ENCODE measurements at places on chromosomes 5 and 9.

DNA sequence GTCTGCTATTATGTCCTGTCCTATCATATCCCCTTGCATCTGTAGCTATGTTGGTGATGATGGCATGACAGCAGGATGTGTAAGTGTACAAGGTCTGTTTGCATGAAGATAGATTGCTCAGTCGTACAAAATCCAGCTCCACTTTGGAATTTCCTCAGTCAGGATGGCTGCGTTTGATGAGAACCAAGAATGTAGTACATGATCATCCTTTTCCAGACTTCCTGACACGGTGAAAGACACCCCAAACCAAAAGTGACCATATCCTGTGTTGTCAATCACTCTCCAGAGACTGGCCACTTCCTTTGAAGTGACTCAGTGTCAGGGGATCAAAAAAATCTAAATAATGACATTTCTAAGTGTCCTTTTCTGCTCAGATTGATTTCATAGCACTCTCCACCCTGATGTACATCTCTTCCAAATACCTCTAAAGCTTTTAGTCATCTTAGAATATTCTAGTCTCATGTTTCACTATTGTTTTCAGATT, 213.4 kb downstream of the PLK2 start:
- no peak for DNase-seq

DNA sequence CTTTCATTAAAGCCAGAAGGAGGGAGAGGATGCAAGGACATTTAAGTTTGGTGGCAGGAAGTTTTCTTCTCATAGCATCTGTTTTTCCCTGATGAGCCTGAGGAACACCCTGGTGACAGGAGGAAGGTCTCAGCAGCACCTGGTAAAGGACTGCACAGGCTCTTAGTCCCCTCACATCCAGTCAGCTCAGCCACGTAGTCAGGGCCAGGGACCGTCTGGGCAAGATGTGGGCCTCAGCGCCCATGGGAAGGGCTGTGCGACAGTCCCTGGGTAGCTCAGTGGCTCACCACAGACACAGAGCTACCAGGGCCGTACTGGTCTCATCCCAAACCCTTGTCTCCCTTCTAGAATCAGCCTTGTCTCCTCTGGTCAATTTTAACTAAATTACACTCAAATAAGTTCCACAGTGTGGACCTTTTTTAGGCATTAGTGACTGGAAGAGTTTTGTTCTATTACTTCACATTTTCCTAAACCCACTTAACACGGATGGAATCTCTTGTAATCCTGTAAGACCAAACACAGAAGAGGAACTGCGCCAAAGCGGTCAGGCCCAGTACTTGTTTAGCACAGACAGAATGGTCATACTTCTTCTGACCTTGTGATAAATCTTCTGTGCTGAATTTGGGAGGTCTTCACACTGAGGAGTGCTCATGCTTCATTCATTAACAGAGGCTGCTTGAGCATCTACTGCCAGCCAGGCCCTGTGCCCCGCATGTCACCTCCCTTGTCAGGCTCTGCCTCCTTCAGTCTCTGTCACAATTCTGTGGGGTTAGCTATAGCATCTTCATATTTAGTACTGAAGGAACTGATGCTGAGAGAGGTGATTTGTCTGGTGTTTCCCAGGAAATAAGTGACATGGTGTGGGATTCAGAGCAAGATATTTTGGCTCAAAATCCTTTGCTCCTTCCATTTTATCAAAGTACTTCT, 91.4 kb downstream of the ANGPTL2 start:
- no peak for DNase-seq

DNA sequence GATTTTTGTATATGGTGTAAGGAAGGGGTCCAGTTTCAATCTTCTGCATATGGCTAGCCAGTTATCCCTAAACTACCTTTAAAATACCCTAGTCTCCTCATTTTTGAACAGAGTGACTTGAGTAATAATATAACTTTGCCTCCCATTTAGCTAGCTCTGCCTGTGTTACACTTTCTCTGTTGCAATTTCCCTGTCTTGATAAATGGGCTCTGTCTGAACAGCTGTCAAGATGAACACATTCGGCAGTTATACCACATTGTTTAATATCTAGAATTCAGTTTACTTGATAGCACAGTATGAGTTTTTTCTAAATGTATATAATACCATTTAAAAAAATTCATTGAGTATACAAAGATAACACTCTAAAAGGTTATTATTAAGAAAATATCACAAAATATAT, 562.9 kb upstream of the FTMT start:
- DNase-seq = no peak

- DNase-seq = no peak
Measured at GRCh38 chr5:143445776-143446175, 42.3 kb upstream of the NR3C1 start.

DNA sequence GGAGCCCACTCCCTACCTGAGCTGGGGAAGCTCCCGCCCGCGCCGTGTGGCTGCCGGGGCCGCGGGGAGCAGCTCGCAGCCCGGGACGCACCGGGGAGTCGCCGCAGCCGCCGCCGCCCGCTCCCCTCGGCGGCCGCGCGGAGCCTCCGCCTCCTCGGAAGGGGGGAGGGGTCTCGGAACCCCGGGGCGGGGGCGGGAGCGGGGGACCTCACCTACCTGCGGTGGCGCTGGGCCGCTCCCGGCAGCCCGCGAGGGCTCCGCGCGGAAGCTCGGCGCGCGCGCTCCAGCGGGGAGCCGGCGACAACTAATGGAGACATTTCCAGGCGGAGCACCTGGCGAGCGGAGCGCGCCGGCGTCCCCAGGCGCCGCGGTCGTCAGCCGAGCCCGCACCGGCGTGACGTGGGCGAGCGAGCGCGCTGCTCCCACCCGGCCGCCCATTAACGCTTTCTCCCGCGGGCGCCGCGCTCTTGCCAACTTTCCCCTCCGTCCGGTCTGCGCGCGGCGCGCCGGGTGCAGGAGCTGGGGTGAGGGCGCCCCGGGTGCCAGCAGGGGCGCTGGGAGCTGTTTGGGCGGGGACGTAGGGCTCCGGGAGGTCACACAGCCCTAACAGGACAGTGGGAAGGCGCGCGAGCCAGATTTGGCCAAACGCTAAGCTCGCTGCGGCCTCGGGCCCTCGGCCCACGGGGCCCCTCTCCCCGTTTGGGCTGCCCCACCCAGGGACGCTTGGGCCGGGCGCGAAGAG, 4.3 kb upstream of the IRX4 start:
- no peak for DNase-seq

DNA sequence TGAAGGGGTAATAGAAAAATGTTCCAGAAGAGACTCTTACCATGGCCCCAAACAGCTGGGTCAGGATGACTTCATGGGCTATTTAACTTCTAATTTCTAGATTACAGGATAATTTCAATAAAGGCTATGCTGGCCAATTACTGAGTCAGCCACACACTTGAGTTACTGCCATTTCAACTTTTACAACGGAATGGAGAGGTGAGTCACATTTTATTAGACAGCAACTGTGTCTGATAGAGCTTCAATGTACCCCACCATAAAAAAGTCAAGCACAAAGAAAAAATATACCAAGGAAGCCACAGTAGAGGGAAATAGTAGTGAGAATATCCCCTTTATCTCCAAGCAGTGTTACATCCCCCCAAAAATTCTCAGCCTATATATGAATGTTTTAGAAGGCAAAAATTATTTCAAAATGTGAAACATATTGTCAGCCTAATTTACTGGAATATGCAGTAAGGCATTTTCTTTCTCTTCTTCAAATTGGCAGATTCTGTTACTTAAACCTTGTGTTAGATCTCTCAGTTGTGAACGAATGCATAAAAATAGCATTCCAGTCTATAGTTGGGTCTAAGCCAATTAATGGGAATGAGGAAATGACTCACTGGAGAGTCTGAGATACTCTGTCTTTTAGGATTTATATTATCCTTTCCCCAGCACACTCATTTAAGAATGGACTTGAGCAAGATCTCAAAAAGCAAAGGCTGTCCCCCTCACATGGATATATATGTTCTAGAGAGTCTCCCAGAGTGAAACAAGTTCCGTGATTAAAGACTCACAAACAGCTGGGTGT, 47.1 kb upstream of the RAI14 start:
- DNase-seq = no peak

GRCh38 chr5:167488371-167488770, 803.1 kb upstream of the WWC1 start:
- no peak for DNase-seq

DNA sequence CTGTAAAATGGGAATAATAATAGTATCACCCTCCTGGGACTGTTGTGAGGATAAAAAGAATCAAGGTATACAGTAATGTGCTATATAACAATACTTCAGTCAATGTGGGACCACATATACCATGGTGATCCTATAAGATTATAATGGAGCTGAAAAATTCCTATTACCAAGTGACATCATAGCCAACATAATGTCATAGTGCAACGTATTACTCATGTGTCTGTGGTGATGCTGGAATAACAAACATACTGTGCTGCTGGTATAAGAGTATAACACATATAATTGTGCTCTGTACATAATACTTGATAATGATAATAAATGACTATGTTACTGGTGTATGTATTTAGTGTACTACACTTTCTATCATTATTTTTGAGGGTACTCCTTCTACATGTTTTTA, 38.1 kb downstream of the LIFR start:
- no peak for DNase-seq

- no peak for DNase-seq
Measured at GRCh38 chr5:119239119-119239417, 116.8 kb upstream of the TNFAIP8 start.

- DNase-seq = no peak
Measured at GRCh38 chr9:132489536-132489935, 79.5 kb downstream of the CFAP77 start.

- DNase-seq = no peak
Measured at GRCh38 chr5:67617051-67617450, 420.5 kb upstream of the CD180 start.

GRCh38 chr9:5629312-5630080, 589 bp downstream of the RIC1 start:
- peak; percentile 32 for DNase-seq

GRCh38 chr9:73357607-73358006, 205.9 kb downstream of the ANXA1 start:
- no peak for DNase-seq

DNA sequence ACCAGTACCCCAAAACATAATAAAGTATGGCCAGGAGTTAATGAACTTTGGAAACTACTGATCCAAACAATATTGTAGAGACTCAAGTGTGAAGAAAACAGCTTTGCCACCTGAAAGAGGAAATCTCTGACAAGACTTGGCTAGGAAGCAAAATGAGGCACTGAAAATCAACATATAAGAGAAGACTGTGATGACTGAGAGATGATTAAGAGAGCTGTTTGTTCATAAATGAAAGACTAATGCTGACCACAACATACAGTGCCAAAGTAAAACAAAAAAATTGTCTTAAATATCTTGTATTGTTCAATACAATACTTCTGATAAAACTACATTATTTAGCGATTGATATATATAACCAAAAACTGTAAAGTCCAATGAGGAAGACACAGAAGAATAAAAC, 7.2 kb downstream of the RC3H2 start:
- DNase-seq = no peak

- no peak for DNase-seq
Measured at GRCh38 chr9:21901546-21901945, 92.6 kb downstream of the CDKN2A start.

DNA sequence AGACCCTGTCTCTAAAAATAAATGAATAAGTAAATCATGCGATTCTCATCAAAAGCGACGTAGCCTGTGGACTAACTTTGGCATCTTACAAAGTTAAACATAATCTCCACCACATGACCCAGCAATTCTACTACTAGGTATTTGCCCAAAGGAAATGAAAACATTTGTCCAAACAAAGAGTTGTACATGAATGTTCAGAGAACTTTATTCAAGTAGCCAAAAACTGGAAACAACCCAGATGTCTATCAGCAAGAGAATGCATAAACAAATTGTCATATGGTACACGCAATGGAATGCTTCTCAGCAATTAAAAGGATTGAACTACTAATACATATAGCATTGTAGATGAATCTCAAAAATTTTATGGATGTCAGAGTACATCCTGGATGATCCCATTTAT, 82.6 kb downstream of the ADRB2 start:
- no peak for DNase-seq

DNA sequence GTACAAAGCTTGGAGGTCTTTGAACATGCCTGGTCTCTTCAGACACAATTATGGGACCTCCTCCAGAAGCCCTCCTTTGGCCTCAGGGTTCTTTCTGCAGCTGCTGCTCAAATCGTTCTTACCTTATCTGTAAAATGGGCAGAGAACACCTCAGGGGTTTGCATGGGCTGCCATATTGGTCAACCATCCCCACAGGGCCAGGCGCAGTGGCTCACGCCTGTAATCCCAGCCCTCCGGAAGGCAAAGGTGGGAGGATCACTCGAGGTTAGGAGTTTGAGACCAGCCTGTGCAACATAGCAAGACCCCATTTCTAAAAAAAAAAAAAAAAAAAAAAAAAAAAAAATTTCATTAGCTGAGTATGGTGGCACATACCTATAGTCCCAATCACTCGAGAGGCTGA, 29.1 kb upstream of the TCF7 start:
- no peak for DNase-seq

- DNase-seq = no peak
Measured at GRCh38 chr5:168681556-168682183, 102.5 kb upstream of the PANK3 start.

GRCh38 chr9:88684046-88684445, 149.1 kb downstream of the NXNL2 start:
- no peak for DNase-seq

DNA sequence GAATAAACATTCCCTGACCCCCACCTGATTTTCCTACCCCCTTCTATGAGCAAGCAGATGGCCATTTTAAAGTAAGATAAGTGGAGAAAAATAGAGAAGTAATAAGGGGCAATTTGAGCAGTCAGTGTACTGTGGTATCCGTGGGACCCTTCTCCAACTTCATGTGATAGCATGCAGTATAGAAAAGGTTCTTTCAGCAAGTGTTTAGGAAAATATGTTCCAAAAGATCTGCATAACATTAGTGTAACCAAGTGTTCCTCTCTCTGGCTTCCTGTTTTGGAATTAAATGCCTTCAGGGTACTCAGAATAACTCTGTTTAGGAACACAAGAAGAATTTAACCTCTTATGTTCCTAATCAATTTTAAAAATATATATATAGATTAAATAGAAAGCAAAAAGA, 134.9 kb downstream of the ATG10 start:
- no peak for DNase-seq

- DNase-seq = no peak
Measured at GRCh38 chr5:127518319-127518621, 830 bp downstream of the PRRC1 start.

GRCh38 chr5:1294835-1295649, at the start of gene TERT:
TSS of gene TERT (minus strand) at chr5:1295068. CDS start at chr5:1294989, 79 bp downstream.
- DNase-seq = peak; percentile 69

Measured in effector CD8-positive, alpha-beta T cell (primary cell).